ENCODE measurements at places on chromosomes 5 and 9. TPM values are rescaled to one million over a fixed set of nuclear protein-coding genes. Genes with fewer than 3 reads are reported as not detected.

QSOX2 gene
- 26.6 TPM for polyA plus RNA-seq

PRLR gene
- polyA plus RNA-seq: 0.34 TPM

DNA sequence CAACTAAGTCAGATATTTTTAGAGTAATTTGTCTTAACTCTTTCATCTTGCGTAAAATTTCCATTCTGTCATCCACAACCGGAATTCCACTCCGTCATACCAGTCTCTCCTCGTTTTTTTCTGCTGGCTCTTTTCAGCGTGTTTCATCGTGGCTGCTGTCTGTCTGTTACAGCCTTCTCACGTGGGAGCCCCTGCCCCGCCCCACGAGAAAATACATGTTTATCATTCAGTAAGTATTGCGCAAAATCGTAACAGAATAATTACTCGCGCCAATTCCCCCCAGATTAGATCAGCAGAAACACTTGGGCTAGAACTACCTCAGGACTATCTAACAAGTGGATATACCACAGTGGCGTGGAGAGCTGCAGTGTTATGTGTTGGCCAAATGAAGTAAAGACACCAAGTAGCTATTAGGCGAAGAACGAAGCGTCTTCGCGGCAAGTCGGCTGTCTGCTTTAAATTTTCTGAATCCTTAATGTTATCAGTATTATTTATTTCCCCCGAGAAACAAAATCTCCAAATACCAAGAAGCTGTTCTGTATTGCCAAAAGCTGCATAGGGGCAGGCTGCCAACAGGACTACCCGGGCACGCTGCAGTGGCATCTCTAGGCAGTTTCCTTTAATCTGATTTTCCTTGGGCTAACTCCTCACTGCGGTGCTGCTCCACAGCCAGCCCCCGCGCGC lies 566 bp upstream of the FOCAD start:
- peak; percentile 45 for DNase-seq

DNA sequence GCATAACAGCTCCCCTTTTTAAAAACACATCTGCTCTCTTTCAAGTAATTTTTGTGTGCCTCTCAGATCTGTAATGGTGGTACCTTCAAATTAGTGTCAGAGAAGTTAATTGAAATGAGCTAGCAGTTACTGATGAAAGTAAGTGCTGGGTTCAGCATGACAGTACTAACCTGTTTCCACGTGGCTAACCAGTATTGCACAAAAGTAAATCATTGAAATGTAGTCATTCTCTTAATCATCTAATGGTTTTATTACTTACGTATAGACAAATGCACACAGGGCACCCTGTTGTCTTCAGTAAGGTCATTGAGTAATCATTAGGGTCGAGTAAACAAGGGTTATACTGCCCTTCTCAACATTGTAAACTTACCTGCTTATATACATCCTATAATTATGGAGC lies 157.8 kb upstream of the PRR16 start:
- DNase-seq: no peak

- no peak for DNase-seq
Measured at GRCh38 chr9:79408200-79408599, 163.6 kb upstream of the TLE4 start.

- no peak for DNase-seq
Measured at GRCh38 chr5:97854871-97855762, 672.1 kb upstream of the RIOK2 start.

DNA sequence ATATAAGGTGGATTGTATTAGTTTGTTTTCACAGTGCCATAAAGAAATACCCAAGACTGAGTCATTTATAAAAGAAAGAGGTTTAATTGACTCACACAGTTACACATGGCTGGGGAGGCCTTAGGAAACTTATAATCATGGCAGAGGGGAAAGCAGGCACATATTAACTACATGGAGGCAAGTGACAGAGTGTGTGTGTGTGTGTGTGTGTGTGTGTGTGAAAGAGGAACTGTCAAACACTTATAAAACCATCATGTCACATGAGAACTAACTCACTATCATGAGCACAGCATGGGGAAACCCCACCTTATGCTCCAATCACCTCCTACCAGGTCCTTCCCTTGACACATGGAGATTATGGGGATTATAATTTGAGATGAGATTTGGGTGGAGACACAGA lies 118.6 kb downstream of the SPEF2 start:
- no peak for DNase-seq

CLTA gene
- 222 TPM for polyA plus RNA-seq

TMEM252 gene
- not detected for polyA plus RNA-seq

CDH6 gene
- 1.4 TPM for polyA plus RNA-seq

DNA sequence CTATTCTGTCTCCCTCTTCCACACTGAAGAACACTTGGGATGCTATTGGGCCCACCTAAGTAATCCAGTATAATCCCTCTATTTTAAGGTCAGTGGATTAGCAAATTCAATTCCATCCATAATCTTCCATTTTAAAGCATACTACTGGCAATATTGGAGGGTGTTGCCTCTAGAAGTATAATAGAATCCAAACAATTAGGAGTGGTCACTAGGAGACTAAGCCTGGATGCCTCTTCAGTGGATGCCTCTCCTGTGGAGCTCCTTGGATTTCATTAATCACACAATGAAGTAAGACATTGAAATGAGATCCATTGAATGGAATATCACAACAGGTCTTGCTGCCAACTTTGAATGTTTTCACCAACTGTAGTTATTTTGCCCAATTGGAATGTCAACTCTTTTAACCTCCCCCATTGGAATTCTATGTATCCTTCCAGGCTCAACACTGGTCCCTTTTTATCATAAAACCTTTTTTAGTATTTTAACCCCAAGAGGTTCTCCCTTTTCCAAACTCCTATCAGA lies 311.6 kb downstream of the PLK2 start:
- no peak for DNase-seq

FGF1 gene
- polyA plus RNA-seq: 5.3 TPM

C9 gene
- not detected for polyA plus RNA-seq

DNA sequence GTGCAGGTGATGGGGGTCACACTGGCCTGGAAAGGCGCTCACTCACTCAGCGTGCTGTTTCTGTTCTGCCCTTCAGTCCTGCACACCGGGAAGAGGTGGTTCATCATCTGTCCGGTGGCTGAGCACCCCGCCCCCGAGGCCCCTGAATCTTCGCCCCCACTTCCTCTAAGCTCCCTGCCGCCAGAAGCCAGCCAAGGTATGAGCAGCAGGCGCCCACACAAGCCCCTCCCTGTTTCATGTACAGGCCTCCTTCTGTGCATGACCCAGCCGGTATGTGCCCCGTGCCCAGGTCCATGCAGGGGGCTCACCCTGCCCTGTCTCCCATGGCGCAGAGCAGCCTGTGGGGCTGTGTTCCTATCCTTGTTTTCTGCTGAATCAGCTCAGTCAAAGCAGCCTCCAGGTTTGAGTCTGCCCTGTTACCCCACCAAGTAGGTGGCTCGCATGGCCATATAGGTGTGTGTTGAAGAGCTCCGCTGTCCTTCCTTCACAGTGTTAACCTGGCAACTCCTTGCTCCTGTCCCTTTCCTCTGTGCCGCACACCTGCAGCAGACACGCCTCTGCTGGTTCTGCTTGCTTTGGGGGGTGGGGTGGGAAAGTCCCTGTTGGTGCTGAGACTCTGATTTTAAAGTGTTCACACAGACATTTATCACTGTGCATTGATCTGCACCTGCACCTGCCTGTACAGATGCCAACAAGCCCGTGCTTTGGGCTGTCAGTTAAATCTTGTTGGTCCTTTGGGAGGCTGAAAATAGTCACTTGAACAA lies 84.8 kb downstream of the WNK2 start:
- DNase-seq: peak; percentile 8

DNA sequence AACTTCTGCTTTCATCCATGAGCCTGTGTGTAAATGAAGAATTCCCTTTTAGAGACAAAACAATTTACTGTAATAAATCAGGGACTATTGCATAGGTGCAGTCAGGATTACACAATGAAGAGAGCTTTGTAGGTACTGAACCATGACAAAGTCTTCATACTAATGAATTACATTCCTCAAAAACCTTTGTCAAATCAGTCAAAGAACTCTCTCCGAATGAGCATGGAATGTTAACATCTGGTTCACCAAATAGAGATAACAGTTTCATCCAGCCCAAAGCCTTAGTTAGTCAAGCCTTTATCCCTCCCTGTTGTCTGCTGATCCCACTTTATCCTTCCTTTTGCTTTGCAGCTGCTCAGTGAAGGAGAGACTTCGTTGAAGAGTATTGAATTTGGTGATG lies 62.9 kb upstream of the DMRTA1 start:
- no peak for DNase-seq

DNA sequence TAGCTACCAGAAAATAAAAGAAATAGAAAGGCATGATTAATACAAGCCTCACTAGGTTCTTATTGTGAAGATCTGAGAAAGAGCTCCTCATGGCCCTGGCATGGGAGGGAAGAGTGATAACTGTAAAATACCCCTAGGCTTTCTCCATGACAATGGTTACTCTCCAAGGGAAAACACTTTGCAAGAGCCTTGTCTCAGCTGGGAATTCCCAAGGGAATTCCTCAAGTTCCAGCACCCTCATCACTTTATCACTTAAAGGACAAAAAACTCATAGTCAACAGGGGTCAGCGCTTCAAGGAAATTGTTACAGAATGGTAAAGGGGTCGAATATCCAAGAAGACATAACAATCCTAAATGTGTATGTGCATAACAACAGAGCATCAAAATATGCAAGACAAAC lies 21.2 kb downstream of the SYK start:
- no peak for DNase-seq

- no peak for DNase-seq
Measured at GRCh38 chr9:9108641-9109040, 1309.1 kb upstream of the DMAC1 start.

DNA sequence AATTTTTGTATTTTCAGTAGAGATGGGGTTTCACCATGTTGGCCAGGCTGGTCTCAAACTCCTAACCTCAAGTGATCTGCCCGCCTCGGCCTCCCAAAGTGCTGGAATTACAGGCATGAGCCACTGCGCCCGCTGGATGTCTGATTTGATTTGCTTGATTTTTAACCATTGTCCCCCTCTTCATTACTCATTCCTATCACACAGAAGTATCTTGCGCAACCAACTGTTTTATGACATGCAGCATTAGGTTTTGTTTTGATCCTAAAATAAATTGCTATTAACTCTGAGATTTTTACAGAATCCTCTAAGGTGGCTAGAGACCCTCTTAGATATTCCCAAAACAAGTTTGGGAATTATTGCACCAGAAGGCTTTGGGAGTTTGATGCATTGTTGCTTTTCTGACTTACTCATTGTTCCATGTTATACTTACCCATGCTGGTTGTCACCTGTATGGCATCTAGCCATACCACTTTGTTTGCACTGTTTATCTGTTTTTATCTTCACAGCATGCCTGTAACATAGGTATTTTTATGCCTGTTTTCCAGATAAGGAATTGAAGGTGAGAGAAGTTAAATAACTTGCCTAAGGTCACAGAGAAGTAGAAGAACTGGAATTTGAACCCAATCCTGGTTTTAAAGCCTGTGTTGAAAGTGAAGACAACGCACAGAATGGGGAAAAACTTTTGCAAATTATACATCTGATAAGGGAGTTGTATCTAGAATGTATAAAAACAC lies 35.9 kb upstream of the PWWP2A start:
- no peak for DNase-seq

DNA sequence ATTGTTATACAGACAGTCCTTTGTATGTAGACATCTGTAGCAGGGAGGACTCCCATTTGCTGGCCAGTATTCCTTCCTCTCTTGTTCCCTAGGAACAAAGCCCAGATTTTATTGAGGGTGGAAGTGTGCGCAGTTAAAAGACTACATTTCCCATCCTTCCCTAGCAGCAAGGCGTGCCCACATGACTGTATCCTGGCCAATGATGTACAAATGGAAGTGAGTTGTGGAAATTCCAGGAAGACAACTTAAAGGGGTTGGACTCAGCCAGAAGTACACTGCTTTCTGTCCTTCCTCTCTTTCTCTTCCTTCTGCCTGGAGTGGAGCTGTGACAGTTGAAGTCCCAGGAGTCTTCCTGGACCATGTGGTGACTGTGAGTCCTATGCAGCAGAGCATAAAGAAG lies 89.0 kb downstream of the HRH2 start:
- DNase-seq: peak; percentile 58

- no peak for DNase-seq
Measured at GRCh38 chr9:134823623-134824022, 57.0 kb upstream of the FCN2 start.

DNA sequence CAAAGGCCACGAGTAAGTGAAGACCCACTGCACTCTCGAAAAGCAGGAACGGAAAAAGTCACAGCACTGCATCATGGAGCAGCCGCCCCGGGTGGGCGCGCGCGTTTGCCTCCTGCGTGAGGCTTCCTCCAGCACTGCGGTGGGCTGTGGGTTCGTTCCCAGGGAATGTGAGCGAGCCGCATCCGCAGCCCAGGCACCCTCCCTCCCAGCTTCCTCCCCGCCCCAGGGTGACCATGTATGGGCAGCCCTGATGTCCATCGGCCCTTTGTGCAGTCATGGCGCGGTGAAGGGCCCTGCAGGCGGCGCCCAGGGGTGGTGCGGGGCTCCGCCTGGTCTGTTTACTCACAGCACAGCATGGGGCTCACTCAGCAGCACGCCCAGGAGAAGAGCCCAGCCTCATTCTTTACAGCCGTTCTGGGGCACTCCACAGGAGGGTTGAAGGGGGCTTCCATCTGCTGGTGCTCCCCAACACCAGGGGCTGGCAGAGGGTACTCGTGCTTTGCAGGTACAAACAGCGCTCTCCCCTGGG lies 32.7 kb downstream of the KCNT1 start:
- no peak for DNase-seq

- DNase-seq: no peak
Measured at GRCh38 chr5:134460551-134460950, 48.9 kb upstream of the CDKN2AIPNL start.

DNA sequence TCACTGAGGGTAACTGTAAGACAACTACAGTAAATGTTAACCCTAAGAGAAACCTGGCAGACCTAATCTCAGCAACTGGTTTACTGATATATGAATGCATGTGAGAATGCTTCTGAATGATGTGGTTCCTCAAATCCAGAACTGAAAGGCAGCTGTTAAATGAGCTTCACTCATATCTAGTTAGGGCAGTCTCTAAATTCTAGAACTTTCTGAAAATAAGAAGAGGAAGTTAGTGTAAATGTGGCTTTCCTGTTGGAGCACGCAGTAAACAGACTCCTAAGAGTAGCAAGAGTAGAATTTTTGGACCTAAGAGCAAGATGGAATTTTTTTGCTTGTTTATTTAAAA lies 117.9 kb upstream of the KCNN2 start:
- no peak for DNase-seq

WHRN gene
- polyA plus RNA-seq: 4.6 TPM

DNA sequence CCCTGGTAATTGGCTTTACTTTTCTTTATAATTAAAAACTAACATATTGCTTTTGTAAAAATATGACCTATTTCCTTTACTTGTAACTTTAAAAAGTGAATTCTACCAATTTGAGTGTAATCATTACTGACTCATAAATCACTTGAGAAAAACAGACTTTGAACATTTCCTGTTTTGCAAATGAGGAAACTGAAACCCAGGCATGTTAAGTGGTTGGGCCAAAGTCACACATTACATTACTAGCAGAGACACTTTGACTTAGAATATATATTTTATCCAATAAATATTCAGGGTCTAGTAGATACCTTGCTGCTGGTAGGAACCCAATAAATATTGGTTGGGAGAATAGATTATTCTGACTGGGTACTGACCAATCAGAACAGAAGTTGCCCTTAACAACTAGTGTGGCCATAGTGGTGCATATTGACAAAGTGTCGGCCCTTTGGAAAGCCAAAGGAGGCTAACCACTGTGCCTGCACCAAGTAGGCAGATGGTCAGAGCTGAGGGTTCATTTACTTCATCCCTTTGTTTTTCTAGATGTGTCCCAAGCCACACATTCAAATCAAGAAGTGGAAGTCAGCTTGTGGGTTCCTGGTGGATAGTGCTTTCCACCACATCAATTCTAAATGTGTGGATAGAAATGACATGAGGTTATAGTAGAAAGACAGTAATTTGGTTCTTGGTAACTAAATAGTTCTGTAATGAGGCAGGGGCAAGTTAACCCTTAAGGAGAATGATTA lies 365.1 kb upstream of the RIOK2 start:
- DNase-seq: no peak

KCNV2 gene
- not detected for polyA plus RNA-seq

ADAMTSL1 gene
- polyA plus RNA-seq: 114 TPM
